Activated CD4-positive, alpha-beta T cell treated with anti-CD3 and anti-CD28 coated beads, Interleukin-2, Interleukin-6, amounts not matched to agents 100 ng/mL and 50 ng/mL, durations not matched to agents 16 hours and 8 hours (primary cell): ENCODE measurements at places on chromosomes 7 and 10.

- no peak for DNase-seq
Measured at GRCh38 chr10:117684672-117685211, 142.2 kb downstream of the EMX2 start.

DNA sequence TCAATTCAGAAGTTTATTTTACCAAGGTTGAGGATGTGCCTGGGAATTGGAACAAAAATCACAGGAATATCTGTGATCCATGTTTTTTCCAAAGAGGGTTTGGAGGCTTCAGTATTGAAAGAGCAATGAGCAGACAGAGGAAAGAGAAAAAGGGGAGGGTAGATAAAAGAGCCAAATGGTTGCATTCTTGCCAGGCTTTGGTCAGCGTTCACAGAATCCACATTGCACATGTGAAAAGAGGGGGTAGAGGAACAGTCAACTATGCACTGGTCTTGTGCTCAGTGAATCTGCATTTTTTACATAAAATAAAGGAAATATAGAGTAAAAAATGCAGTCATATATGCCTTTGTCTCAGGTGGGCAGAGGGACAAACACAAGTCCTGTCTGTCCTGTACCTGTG lies 20.6 kb upstream of the ERCC6 start:
- no peak for DNase-seq

DNA sequence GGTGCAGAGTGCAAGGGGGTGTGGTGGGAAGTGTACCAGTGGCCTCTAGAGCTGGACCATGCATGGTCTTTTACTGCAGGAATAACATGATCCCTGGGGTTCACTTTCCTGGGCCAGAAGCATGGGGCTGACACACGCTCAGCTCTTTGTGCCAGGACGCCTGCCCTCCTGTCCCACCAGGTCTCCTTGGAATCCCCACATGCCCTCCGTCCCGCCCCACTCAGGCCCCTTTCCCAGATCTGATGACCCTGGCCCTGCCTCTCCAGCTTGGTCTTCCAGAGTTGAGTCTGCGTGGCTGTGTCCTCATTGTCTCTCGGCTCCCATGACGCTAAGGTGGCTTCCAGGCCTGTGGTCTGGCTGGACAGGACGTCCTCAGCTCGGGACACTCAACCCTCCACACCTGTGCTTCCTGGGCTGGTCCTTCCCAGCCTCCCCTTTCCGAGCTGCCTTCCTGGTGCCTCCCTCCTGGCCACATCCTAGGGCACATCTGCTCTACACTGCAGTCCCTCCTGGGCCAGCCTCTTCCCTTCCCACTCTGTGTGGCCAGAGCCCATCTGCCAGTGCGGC lies 249.5 kb upstream of the SHH start:
- no peak for DNase-seq

DNA sequence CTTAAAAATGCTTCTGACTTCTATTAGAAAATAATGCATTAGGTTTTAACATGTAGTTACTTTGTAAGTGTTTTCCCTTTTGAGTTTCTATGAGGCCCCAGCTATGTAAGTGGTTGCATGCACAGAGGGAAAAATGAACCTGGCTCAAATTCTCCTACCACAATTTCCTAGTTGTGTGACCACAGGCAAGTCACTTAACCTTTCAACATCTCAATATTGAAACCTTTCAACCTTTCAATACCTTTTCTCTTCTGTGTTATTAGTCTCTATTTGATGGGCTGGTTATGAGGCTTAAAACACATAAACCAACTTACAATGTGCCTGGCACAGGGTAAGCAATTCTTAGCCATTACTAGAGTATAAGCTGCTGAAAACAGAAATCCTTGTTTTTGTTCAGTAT lies 203.0 kb downstream of the KCND2 start:
- DNase-seq = no peak

GRCh38 chr7:144975882-144976281 lies 140.0 kb upstream of the TPK1 start:
- DNase-seq = no peak

DNA sequence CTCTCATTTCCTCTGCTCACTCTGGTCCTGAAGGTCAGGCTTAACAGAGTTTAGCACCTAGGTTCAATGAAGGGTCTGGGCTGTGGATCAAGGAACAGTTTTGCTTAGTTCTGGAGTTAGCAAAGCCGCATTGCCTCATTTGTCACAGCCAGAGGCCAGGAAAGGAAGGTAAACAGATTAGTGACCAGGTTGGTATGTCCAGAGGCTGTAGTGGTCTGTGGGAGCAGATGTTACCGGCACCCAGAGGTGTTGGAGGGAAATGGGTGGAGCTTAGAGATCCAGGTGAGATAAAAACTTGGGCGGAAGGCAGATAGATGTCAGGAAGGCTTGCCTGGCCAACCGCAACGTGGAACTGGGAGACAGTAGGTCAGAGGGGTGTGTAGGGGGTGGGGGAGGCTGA lies 36.6 kb upstream of the ZMIZ2 start:
- DNase-seq = no peak

DNA sequence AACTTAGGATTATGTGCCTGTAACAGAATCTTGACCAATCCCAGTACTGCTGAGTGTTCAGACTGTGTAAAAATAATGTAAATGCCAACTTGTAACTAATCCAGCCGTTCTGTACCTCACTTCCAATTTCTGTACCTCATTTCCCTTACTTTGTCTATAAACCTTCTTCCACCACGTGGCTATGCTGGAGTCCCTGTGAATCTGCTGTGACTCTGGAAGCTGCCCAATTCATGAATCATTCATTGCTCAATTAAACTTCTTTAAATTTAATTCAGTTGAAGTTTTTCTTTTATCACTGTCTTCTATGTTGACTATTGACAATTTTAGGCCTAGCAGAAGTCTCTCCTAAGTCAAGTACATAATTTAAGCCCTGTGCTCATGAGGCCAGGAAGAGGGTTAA lies 215.3 kb upstream of the RHOBTB1 start:
- no peak for DNase-seq

DNA sequence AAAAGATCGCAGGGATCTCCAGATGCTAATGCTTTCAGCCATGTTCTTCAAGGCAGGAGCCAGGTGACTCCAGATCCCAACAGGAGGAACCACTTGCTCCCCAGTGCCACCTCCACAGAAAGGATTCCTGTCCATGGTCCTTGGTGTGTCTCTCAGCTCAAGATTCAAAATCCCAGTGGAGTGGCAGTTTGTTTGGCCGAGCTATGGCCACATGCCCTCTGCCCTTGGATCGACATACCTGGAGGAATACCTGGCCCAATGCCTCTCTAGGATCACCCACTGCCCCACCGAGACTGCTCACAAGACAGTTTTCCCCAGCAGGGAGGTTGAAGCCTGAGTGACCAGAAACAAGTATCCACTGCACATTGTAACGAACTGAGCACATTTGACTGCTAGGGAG lies 3.9 kb upstream of the GPRIN2 start:
- no peak for DNase-seq

- DNase-seq = no peak
Measured at GRCh38 chr10:70475661-70476060, 2.9 kb upstream of the PALD1 start.

GRCh38 chr7:27129729-27130539 lies 623 bp downstream of the HOXA4 start:
- DNase-seq = no peak

DNA sequence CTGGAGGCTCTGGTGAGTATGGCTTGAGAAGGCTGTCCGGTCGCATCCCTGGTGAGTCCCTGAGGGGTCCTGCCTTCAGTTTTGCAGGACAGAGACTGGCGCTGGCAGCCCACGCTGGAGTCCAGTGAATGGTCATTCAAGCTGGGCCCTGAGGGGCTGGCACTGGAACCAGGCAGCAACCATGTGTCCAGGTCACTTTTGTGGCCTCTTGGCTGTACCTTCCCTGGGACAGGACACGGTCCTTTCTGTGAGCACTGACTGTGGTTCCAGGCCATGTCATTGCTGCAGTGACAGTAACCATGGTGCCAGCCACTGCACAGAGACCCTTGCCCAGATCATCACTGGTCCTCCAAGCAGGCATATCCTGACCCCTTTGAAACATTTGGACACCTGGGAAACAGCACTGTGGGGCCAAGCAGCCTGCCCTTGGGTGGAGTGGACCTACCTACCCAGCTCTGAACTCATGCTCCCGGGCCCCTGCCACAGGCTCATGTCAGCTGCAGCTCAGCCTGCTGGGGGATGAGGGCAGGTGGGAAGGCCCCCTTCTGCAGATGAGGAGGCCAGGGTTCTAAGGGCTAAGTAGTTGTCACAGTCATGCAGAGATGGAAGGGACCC lies 72.1 kb downstream of the ADCY1 start:
- DNase-seq = no peak

DNA sequence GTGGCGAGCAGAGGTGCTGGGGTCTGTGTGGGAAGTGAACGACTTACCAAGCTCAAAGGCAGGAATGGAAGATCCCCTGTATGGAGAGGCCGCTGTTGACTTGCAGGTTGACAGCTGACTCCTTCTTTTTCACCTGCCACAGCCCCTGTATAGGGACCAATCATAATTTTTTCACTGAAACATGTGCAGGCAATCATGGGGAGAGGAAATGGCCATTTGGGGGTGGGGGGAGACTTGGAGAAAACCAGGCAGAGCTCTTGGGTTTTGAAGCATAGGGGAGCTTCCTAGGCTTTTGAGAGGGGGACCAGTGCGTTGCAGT lies 101.4 kb downstream of the WDR37 start:
- DNase-seq = no peak

GRCh38 chr10:84214612-84215235 lies 10.6 kb downstream of the LRIT2 start:
- DNase-seq = peak; percentile 71

- no peak for DNase-seq
Measured at GRCh38 chr10:92790440-92790839, 57.9 kb upstream of the EXOC6 start.

- DNase-seq = no peak
Measured at GRCh38 chr7:82676777-82677463, 233.3 kb upstream of the CACNA2D1 start.

DNA sequence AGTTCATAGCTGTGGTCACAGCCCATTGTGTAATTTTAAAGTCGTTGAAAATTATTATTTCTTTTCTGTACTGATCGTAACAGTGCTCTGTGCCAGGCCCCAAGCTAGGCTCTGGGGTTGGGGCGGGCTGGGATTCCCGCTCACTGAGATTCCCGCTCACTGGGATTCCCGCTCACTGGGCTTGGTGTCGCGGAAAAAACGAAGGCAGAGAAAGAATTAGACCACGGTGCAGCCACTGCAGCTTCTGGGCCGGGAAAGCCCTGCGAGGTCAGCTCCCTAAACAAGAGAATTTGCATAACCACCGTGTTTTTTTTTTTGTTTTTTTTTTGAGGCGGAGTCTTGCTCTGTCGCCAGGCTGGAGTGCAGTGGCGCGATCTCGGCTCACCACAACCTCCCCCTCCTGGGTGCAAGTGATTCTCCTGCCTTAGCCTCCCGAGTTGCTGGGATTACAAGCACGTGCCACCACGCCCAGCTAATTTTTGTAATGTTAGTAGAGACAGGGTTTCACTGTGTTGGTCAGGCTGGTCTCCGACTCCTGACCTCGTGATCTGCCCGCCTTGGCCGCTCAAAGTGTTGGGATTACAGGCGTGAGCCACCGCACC lies 31.2 kb downstream of the FOXK1 start:
- no peak for DNase-seq

- DNase-seq = no peak
Measured at GRCh38 chr7:115299397-115300037, 377.6 kb downstream of the MDFIC start.

DNA sequence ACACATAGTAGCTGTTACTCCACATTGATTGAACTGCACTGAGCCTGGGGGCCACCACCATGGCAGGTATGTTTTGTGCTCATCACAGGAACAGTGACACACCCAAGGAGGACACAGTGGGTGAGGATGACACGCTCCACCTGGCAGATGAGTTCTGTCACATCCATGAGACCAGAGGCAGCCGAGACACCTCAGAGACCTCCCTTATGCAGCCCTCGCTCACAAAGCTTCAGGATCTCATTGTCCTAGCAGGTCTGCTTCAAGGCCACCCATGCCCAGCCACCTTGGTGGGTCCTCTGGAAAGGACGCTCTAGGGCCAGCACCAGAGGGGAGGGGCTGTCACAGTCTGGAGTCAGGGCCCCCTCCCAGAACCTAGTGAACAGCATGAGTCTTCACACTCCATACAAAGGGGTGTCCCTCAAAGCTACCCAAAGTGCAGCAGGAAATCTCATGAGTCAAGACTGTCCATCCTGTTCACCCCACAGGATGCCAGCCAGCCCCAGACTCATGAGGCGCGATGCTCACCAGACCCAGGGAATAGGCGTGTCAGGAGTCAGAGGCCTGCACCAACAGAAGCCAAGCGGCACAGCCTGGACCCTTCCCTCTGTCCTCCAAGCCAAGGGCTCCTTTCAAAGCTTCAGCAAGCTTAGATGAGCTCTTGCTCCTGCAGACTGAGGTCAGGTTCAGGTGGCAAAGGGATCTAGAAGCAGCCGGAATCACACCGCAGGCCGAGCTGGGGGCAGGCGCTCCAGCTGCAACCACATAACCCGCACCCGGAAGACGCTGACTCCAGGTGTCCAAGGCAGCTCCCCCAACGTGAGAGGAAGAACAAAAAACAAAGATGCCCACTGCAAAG lies 9.6 kb downstream of the FAM53B start:
- DNase-seq = peak; percentile 66

DNA sequence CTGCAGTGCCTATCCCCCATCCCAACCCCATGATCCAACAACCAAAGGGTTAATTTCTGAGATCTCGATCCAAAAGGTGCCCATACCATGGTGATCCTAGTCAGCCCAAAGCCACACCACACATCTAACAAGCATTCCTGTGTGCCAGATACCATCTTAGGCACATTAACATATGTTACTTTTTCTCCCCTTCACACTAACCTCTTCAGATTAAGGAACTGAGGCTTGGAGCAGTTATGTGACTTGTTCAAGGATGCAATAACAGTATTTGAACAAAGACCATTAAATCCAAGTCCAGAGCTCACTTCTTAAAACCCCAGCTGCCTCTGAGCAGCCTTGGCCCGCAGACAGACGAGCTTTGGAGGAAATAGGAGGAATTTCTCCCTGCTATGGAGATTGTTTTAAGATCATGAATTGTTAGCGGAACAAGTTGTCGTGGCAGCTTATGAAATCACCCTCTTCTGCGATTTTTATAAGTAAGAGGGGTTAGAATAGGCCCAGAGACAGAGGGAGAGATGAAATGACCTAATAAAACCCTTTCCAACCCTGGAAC lies 327.2 kb downstream of the KCNMA1 start:
- DNase-seq = no peak

- peak; percentile 55 for DNase-seq
Measured at GRCh38 chr10:84008878-84009277, 130.4 kb upstream of the GHITM start.

DNA sequence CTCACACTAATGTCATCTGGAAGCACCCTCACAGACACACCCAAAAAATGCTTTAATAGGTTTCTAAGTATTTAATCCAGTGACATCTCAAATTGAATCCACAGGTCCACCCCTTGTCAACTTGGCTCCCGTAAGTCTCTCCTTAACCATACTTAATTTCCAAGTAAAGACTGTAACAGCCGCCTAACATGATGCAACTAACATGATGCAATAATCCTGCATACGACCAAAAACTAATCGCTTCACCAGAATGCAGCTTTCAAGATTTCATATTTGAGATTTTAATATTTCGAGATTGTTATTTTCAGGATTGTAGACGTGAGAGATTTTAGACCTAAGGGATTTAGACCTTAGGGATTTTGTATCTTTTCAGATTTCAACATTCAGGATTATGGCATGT lies 3.7 kb upstream of the HDAC9 start:
- no peak for DNase-seq
